Activated naive CD8-positive, alpha-beta T cell treated with anti-CD3 and anti-CD28 coated beads, Interleukin-2, amount 50 U/mL, for 24 hours (primary cell): ENCODE measurements at places on chromosomes 4 and X.

- DNase-seq: no peak
Measured at GRCh38 chr4:113907559-113907958, 71.9 kb downstream of the ARSJ start.

DNA sequence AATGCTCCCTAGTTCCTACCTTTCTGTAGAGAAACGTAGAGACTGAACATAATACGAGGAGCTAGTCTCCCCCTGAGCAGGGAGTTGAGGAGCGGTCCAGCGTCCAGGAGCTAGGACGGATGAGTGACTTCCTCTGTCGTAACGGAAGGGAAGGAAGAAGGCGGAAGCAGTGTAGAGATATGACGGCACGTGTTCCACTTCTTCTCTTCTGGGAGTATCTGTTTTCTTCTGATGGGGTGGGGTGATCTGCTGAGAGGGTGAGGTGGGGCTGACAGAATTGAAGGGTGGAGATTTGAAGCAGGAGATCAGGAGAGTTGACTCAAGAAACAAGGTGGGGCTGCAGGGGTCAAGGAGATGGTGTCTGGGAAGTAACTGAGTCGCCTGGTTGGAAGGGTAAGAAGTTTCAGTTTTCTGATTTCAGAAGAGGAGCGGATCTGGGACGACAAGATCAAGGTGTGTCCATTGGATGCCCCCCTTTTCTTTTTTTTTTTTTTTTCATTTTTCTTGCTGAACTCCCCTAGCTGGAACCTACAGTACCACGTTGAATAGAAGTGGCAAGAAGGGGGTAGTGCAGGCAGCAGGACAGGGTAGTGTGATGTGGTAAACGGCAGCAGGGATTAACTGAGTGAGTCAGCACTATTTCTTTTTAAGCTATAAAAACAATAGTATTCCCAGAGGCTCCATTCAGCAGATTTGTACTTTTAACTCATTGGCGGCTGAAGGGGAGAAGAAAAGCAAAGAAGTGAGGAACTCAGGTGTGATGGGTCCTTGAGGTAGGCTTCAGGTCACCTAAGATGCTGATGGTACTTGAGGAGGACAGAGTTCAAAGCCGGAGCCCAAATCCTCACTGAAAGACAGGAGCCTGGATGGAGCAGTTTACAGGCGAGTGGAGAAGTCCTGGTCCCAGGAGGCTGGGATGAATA, 50.8 kb upstream of the SETD7 start:
- DNase-seq: no peak

GRCh38 chr4:125112536-125112935, 202.2 kb upstream of the FAT4 start:
- DNase-seq: no peak

DNA sequence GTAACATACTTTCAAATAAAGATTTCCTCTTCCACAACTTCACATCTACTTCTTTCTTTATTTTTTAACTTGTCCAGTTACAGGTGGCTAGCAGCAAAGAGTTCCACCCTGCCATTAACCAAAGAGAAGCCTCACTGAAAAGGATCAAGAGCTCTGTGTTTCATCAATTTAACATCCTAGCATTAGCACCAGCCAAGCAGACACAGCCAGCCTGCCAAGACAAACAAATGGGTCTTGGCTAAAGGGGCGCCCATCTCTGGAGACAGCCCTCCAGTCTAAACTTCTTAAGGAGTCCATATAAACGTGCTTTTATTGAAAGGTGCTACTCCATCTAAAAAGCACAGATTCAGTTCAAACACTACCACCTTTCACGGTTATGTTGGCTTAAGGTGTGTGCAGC, 105.3 kb downstream of the ADAMTS3 start:
- no peak for DNase-seq

- no peak for DNase-seq
Measured at GRCh38 chr4:173211838-173212237, 43.2 kb downstream of the GALNT7 start.

DNA sequence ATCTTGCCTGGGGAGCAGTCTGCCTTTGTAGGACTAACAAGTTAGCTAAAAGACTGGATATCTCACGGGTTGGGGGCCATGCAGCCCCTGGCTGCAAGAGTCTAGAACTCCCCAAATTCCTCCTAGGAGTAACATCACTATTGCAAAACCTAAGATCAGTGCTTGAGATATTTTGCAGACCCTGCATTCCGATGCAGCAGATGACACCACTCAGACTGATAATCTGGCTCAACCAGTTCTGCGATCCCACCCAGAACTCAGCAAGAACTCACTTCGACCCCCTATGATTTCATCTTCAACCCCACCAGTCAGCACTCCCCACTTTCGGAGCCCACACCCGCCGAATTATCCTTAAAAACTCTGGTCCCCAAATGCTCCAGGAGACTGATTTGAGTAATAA, 834.0 kb downstream of the C4orf33 start:
- no peak for DNase-seq

GRCh38 chr4:139163806-139164206, 13.2 kb downstream of the ELF2 start:
- DNase-seq: no peak

DNA sequence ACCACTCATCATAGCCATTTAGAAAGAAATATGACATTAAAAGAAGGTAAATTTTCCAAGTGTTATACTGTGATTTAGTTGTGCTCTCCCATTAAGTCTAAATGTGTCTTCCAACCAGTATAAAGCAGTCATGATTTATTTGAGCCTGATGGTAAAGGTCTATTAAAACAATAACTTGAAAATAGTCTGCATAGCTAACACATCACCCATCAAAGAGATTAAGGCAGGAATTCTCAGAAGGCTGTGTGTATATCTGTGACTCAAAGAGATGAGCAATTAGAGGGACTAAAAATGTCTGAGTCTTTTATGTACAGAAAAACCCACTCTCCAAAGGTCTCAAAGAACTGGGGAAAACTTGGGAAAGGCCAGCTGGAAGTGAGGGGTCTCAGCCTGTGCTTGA, 70.3 kb upstream of the IQCM start:
- DNase-seq: no peak

DNA sequence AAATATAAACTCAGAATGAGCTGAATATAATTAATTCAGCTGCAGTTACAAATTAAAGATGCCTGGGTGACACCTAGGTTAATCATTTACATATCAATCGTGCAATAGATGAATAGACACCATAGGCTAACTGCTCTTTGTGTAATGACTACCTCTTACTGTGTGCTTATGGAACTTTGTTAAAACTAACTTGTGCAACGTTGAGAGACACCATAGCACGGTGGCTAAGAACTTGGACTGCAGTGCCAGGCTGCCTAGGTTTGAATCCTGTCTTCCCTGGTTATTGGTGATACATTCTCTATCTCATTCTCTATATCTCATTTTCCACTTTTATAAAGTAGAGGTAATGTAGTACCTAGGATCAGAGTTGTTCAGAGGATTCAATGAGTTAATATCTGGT, 46.9 kb downstream of the SMAD1 start:
- no peak for DNase-seq

GRCh38 chr4:120158046-120158445, 91.4 kb upstream of the MAD2L1 start:
- no peak for DNase-seq

- DNase-seq: no peak
Measured at GRCh38 chr4:169133932-169134331, 123.9 kb upstream of the CBR4 start.

- DNase-seq: no peak
Measured at GRCh38 chr4:83552083-83552482, 16.2 kb downstream of the GPAT3 start.

DNA sequence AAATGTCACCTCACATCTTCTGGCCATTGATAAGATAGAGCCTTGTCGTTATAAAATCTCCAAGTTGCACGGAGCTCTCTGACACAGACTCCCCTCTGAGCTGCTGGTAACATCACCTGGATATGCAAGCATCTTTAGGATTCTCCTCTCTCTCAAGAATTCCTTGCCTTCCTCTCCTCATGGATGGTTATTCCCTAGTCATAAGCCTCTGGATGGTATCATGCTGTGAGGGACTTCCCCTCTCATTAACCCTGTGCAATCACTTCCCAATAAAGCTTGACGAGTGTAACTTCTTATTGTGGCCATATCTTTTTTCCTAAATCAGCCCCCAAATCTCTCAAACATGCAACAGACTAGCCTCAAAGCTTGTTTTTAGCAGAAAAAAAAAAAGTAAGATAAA, 1057.0 kb upstream of the SLIT2 start:
- no peak for DNase-seq

GRCh38 chrX:42809569-42809968, 31.6 kb upstream of the PPP1R2C start:
- DNase-seq: no peak

DNA sequence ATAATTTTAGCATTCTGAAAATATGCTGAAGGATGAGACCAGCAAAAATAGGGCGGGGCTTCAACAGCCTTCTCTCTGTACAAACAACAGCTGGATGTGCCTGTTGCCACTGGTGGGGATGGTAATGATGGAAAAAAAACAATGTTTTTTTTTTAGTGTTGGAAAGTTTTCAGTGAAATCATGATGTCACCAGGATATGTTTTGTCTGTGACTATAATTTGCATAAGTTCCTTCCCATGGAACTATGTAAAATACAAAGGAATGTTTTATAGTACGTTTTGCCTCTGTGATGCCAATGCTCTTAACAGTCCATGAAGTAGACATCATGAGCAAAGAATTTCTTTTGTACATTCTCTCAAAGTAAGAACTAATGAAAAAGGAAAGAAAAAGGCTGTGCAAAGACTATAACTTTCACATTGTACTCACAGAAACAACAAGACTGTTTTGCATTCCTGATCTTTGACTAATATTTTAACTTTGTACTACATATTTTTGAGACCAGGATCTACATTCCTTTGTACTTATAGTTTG, 589.7 kb downstream of the SPRY1 start:
- no peak for DNase-seq

DNA sequence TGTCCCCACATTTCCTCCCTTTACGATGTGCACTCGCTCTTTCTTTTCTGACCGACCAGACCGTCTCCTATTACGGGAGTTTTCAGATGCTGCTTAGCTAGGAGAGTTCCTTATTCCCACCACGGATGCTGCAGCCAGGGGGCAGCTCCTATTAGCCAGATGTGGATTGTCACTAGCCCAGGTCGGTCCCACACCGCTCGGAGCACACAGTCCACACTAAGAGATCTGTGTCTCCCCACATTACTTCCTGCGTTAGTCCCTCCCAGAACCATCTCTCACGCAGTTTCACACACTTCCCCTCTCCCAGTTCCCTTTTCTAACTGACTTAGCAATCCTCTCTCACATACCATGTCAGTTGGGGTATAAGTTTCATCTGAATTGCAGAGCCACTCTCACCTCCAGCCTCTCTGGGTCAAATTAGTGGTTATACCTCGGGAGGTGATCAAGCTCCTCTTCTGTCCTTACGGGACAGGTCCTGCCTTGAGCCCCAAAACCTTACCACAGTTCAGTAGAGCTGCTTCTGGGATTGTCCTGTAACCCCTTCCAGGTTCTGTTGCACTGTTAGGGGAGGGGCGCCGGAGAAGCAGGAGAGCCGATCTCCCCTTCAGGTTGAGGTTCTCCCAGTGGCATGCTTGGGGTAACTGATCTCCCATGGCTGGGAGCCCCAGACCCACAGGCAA, 28.2 kb downstream of the SULT1E1 start:
- DNase-seq: no peak

- DNase-seq: no peak
Measured at GRCh38 chrX:19848110-19848509, 39.3 kb downstream of the SH3KBP1 start.

DNA sequence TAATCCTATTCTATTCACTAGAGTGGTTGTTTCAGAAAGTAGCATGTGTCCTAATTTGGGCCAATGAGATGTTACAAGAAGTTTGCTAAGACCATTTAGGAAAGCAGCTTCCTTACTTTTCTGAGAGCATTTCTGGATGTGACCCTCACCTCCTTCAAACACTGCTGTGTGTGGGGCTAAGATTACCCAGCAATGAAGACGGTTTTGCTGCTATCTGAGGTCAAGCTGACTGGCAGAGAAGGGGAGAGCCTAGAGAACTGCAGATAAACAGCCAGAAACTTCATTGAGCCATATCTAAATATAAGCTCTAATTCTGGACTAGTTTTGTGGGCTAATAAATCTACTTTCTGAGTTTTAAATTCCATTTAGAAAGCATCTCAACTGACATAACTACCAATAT, 36.4 kb downstream of the ZAR1 start:
- no peak for DNase-seq

DNA sequence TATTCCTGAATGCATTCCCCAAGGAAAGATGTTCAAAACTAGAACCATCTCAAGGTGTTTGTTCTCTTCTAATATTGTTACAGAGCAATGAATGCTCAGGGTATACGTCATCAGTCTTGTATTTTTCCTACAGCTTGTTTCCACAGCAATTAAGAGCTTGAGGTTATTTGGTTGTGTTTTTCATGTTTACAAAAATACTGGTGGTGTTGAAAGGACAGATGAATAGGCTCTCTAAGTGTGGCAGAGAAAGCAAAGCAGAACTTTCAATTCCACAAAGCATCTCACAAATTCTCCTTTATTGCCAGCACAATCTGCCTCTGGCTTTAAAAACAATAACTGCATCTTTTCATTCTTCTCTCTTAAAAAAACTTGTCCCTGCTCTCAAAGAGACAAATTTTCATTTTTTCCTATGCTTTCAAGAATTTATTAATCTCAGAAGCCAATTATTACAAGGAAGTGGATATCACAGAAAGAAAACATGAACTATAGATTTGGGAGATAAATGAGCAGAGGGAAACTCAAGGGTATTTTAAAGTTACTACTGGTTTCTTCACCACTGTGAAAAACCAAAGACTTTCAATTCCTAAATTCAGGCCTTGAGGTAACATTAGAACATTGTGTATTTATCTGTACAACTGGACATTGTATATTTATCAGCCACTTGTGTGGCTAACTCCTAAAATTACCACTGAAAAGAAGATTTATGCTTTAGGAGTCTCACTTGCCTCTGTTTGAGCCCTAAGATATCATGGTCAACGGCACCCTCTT, 49.2 kb downstream of the DDX53 start:
- DNase-seq: no peak

DNA sequence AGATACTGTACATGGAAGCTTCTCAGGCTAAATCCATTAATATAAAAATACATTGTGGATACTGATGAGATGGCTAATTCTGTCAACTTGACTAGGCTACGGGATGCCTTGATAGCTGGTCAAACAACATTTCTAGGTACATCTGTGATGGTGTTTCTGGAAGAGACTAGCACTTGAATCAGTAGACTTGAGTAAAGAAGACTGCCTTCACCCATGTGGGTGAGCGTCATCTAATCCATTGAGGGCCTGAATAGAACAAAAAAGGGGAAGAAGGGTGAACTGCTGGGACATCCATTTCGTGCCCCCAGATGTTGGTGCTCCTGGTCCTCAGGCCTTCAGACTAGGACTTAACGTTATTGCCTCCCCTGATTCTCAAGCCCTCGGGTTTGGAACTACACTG, 3.7 kb upstream of the SRP72 start:
- no peak for DNase-seq

- DNase-seq: no peak
Measured at GRCh38 chrX:54292755-54293154, 65.1 kb downstream of the WNK3 start.

GRCh38 chr4:14934704-14935390, 67.4 kb upstream of the CPEB2 start:
- DNase-seq: no peak

- no peak for DNase-seq
Measured at GRCh38 chrX:104183685-104184084, 17.4 kb downstream of the FAM199X start.
